ENCODE measurements at places on chromosomes 4 and X.

DNA sequence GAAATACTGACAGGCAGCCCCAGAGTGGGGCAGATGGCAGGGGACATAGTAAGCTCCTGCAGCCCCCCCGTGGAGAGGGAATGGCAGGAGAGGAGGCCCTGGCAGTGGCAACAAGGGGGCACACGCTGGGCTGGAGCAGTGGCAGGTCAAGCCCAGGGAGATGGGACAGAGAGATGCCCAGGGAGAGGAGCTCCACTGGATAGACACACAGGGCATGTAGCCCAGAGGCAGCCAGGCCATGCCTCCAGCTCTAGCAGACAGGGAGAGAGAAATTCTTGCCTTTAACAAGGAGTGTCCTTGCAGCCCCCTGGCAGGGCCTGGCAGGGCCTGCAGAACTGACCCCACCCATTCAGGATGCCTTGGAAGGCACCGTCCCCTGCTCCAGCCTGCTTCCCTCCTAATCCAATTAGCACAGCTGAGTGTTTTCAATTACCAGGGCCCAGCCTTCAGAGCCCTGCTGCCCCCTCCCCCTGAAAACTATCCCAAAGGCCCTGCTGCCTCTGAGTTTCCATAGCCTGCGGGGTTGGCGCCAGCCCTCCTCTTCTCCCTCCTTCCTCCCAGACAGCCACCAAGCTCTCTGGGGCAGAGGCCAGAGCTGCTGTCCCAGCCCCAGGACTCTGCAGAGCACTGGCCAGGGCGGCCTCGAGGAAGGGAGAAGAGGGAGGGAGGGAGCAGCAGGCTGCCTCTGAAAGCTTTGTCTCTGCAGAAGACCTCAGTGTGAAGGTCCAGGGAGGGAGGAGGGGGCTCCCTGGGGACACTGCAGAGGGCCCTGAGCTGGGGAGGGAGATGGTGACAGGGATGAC, 12.5 kb downstream of the L1CAM start:
- no peak for DNase-seq

GRCh38 chrX:38732866-38733265, 68.4 kb upstream of the MID1IP1 start:
- DNase-seq = no peak

- no peak for DNase-seq
These were observed 121.0 kb upstream of the TEX13D start for GRCh38 chrX:124211312-124211942.

- DNase-seq = no peak
These were observed 163.2 kb downstream of the FRAS1 start for GRCh38 chr4:78220283-78220682.

- DNase-seq = no peak
These were observed 62.3 kb downstream of the FAM193A start for GRCh38 chr4:2598511-2599303.

DNA sequence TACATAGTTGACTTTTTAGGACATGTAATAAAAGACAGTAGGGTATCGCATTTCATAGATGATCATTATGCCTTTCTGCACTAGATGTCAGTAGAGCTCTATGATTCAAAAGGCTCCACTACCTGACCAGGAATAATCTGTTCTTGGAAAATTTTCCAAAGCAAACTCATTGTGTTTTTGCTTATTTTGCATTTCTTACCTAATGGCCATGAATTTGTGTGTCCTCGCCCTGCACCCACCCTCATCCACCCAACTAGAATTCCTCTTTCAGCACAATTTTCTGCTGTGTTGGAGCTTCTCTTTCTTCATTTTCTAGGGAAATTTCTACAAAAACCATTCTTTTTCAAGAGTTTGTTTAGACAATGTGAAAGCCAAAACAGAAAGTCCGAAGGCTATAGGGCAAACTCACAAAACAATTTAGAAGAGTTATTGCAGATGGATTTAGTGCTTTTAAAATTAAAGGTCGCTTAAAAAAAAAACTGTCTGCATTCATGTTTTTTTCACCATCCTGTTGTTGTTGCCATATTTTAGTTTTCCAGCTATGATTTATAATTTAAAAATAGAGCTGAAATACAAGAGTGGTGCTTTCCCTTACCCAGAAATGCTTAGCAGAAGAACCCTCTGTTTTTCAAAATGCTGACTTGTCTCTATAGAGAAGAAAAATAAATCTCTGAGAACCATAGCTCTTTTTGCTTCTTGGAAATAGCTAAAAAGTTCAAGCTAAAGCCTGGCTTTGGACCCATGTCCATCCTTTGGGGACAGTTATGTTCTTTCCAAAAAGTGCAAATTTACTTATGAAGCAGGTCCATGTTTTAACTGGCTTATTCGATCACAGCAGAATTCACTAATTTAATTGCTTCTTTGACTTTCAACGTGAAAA, 183.7 kb downstream of the SPATA18 start:
- DNase-seq = no peak

GRCh38 chr4:86778175-86778574, 71.0 kb downstream of the SLC10A6 start:
- DNase-seq = no peak

- DNase-seq = no peak
These were observed 45.9 kb downstream of the FAM53A start for GRCh38 chr4:1638272-1638598.

GRCh38 chrX:47179221-47179927, 14.3 kb upstream of the UBA1 start:
- peak; percentile 75 for DNase-seq

GRCh38 chr4:163707873-163708272, 213.4 kb downstream of the TMA16 start:
- DNase-seq = no peak

DNA sequence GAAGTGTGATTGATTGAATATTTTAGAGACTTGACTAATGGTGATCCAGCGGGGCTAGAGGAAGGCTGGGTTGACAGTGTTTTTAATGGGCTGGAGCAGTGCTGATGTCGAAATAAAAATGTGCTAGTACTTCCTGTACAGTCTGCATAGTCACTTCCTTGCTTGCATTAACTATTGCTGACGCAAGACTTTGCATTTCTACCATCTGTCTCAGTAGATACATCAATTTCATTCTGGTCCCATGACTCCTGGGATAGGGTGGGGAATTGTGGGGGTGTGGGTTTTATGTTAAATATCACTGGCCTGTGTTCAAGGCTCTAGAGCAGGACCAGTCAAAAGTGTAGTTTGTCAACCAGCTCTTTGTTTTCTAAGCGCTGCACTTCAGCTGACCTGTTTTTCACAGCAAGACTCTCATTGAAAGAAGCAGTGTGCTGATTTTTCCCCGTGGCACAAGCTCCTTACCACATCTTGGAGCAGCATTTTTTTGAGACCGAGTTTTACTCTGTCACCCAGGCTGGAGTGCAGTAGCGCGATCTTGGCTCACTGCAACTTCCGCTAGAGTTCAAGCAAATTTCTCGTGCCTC, 35.2 kb upstream of the PHEX start:
- DNase-seq = no peak

GRCh38 chrX:153867139-153867538, 18.8 kb downstream of the L1CAM start:
- no peak for DNase-seq

GRCh38 chrX:15221321-15221720, 48.6 kb downstream of the ASB9 start:
- DNase-seq = no peak

- no peak for DNase-seq
These were observed 170.0 kb downstream of the SMIM20 start for GRCh38 chr4:26083987-26084386.

GRCh38 chr4:6307230-6307629, 37.6 kb downstream of the WFS1 start:
- no peak for DNase-seq

GRCh38 chrX:108138814-108139702, 47.5 kb downstream of the ATG4A start:
- DNase-seq = no peak

DNA sequence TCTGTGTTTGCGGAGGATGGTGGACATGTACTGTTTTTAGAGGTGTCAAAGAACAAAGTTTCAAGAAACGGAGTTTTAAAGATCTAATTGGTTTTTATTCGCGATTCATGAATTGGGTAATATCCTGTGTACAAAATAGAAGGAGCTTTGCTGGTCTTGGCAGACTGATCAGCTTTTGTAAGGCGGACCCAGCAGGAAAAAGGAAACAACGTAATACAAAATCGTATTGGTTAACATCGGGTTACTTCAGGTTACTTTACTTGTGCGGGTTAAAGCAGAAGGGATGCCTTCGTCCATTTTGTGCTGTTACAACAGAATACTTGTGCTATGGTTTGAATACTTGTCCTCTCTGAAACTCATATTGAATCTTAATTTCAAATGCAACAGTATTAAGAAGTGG, 11.4 kb upstream of the NYX start:
- DNase-seq = no peak

GRCh38 chrX:21661316-21661715, 3.2 kb upstream of the KLHL34 start:
- no peak for DNase-seq
